ENCODE measurements at places on chromosomes 16 and 17. TPM values are rescaled to one million over a fixed set of nuclear protein-coding genes. Genes with fewer than 3 reads are reported as not detected.

DNA sequence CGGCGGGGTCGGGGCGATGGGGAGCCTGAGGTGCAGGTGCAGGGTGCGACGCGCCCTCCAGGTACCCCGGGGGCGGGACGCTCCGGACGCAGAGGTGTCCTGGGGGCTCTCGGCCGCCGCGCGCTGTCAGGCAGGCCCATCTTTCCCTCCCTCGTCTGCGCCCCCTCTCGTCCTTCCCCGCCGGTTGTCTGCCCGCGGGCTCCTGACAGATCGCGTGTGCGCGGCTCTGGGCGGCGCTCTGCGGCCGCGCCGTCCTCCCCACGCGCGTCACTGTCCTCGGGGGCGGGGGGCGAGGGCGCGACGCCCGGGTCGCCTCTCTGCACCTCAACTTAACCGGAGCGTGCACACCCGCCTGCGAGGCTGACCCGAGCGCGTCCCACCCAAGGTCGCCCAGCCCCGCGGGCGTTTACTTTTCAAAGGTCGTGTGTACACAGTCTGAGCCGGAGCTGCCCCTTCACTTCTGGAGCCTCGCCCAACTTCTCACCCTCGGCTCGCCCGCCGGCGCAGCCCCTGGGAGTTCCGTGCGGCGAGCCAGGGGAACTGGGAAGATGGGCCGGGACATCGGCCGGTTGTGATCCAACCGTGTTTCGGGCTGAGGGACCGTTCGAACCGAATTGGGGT, 512 bp downstream of the AKAP1 start:
- peak; percentile 82 for DNase-seq

DNA sequence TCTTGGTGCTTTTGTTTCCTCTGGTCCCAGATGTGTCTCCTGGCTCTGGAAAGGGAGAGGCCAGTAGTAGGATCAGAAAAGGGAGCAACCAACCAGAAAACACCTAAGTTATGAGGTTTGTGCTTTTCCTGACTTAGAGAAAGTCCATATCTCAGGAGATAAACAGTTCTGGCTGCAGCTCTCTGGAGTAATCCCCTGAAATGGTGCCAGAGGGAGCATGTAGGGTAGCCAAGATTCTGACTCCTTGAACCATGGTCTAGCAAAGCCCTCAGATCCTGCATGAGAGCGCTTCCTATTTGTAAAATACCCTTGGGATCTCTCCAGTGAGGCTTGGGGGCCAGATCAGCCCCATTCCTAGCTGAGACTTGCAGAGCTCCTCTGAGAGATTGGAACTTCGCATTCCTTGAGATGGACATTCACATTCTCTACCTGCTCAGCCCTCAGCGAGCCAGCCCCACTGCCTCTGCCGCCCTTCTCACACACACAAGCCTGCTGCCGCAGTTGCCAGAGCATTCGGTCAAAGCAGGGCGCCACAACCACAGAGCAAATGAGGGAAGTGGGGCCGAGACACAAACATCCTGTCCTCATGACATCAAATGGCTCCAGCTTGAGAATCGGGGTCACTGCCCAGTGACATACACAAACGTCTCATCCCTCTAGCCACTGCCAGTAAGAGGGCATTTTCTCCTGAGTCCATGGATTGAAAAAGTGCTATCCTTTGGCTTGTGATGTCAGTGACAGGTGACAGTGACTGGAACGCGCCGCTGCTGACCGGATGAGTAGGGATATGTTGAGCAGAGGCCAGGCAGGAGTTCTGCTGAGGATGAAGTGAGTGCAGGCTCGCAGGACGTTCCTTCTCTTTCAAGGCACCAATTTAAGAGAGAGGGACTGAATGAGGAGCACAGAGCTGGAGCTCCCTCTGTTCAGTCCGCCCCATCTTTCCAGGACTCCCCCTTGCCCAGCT, 5.0 kb downstream of the ABHD15 start:
- DNase-seq, result no peak

GRCh38 chr17:49235896-49236295, 5.3 kb upstream of the PHOSPHO1 start:
- no peak for DNase-seq

DNA sequence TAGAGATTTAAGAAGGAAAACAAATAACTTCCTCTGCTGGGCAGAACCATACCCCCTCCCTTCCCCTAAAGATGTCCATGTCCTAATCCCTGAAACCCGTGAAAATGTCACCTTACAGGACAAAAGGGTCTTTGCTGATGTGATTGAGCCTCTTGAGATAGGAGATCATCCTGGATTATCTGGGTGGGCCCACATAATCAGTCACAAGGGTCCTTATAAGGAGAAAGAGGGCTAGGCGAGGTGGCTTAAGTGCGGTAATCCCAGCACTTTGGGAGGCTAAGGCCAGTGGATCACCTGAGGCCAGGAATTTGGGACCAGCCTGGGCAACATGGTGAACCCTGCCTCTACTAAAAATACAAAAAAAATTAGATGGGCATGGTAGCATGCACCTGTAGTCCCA, 12.0 kb upstream of the SLC39A11 start:
- DNase-seq, result no peak

DNA sequence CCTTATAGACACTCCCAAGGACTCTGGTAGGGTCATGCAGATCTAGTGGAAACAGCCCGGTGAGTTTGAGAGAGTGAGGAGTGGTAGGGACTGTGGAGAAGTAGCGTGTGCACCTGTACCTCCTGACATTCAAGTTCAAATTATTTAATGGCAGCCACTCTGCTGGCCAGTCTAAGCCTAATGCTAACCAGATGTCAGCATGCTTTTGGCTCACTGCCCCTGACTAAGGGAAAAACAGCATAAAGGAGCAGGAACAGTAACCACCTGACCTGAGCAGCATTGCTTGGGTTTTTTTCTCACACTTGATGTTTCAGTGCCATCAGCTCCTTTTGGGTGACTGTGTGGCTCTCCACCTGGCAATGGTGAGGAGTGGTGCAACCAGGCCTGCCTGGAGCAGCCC, 23.8 kb upstream of the SLC12A3 start:
- DNase-seq, result no peak

GRCh38 chr17:41133880-41134735, 6.2 kb downstream of the KRTAP4-6 start:
- DNase-seq, result no peak

AANAT gene
- total RNA-seq, result not detected

- DNase-seq, result no peak
These were observed 5.7 kb downstream of the FN3K start for GRCh38 chr17:82740906-82741759.

DNA sequence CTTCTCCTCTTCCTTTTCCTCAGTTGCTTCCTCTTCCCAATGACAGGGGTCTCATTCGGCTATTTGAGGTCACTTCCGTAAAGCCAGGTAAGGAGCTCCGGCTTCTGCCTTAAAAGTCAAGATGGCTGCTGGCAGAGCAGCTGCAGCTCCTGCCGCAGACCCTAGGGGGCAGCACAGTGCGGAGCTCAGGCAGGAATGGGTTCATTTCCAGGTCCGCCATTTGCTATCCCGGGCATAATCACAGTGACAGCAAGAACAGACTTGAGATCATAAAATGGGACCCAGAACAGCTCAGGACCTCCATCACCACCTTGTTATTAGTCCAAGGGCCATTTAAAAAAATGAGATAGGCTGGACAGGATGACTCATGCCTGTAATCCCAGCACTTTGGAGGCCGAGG, 199.5 kb downstream of the ZNF18 start:
- no peak for DNase-seq

DNA sequence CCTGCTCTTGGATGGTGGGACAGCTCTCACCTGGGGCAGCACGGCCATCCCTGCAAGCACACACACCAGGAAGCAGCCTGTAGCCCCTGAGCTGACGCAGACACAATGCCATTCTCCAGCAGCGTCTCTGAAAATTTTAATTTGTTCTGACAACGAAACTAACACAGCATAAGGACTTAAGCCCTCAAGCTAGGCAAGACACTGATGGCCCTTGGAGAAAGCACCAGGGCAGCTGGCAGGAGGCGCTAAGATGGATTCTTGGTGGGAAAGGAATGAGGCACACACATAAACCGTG, 2.7 kb upstream of the LIMD2 start:
- no peak for DNase-seq

GRCh38 chr17:10792151-10792550, 11.7 kb downstream of the TMEM238L start:
- DNase-seq, result no peak

DNA sequence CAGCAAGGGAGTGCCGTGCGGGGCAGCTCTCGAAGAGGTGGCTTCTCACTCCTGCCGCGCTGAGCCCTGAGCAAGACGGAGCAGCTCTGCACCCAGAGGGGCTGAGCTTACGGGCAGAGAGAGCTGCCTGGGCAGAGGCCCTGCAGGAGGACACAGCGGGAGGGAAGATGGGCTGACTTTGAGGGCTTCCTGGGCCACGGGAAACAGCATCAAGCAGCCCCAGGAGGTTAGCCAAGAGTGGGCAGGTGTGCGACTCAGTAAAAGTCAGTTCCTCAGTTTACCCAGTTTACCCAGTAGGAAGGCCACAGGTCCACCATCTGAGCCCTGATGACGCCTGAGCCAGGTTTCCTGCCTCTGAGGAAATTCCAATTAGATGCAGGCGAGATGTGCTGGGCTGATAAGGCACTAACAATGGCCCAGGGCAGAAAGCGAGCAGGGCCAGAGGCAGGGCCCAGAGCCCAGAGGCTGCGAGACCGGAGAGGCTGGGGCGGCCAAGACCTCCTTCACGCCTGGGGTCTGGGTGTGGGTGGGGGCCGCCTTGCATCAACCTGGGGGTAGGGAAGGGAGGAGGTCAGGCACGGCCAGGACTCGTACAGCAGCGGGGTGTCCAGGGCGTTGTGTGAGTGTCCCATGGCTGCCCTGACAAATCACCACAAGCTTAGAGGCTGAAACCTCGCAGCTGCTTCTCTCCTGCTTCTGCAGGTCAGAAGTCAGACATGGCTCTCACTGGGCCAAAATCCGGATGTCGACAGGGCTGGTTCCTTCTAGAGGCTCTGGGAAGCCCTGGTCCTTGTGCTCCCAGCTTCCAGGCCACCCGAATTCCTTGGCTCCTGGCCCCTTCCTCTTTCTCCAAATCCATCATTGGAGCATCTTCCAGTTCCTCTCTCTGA, 32.0 kb upstream of the CIBAR2 start:
- DNase-seq, result no peak

DNA sequence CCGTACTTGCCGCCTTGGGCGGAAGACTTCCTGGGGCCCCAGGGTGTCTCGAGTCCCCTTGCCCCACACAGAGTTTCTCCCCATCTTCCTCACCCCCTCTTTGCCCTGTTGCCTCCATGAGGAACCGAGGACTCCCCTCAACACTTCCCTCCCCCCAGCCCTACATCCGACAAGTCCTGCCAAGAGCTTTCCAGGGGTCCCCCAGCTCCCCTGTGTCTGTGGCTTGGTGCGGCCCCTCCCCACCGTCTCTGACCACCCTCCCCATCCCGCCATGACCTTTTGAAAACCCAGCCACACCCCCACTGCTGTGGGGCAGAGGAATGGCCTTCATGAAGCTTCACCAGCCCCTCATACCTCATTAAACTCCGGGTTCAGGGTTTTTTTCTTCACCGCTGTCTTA, 11.4 kb downstream of the SCGB1C2 start:
- DNase-seq, result no peak

GRCh38 chr16:17072104-17072503, 398.7 kb downstream of the XYLT1 start:
- DNase-seq, result no peak

GRCh38 chr17:8818654-8819330, 19.6 kb upstream of the MFSD6L start:
- DNase-seq, result no peak

- no peak for DNase-seq
These were observed at the start of gene CCDC92B for GRCh38 chr17:2749058-2749783. Gene CCDC92B, minus strand, starts transcription at chr17:2749652. Its CDS starts 14,507 bp downstream, at chr17:2735145.

VAT1L gene
- 43.8 TPM for total RNA-seq

- no peak for DNase-seq
These were observed 50.4 kb downstream of the PPM1E start for GRCh38 chr17:58806046-58806445.

DNA sequence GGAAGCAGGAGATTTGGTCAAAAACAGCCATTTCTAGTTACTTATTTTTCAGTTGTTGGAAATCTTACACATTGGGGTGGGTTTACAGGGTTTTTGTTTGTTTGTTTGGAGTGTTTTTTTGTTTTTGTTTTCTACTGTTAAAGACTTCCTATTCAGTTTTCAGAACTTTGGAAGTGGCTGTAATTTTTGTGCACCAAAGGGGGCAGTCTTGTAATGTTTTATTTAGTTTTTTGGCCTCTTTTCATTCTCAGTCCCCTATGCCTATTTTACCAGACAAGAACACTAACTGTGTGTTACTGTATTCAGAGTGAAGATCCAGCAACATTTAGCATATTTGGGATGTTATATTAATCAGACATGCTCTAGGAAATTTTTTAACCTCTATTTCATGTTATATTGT, 20.6 kb downstream of the TPPP3 start:
- DNase-seq, result no peak

DNA sequence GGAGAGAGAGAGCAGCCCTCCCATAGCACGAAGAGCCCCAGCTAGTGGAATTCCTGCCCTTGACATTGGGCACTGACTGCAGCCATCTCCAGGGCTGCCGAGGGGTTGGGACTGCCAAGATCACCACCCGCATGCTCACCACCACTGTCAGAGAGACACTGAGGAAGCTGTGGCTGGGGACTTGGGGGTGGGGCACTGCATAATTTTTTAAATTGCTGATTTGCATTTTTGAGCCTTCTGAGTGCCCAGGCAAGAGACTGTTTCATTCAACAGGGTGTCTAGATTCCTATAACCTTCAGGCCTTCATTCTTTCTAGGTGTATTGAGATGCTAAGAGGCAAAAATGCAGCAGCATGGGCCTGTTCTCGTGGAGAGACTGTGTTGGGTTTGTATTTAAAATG, 9.0 kb upstream of the EPX start:
- DNase-seq, result no peak

SLC13A2 gene
- total RNA-seq, result not detected

DNA sequence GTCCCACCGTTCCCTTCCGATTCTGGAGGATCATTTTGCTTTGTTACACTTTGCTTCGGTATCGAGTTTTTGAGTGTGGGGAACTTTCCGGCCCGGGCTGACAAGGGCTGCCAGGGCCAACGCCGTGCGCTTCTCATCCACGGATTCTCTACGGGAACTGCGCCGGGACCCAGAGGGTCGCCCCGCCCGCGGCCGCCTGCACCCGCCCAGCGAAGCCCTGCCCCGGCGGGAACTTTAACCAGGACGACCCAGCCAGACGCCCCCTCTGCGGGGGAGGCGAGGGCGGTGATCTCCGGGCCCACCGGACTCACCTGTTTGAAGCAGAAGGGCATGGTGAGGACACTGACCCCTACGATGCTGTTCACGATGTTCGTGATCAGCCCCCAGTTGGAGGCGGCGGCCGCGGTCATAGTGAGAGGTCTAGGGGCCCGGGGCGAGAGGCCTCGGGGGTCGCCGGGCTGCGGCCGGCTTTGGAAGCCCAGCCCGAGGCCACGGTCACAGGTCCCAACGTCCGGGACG, 536 bp downstream of the SLC38A10 start:
- peak; percentile 45 for DNase-seq

DNA sequence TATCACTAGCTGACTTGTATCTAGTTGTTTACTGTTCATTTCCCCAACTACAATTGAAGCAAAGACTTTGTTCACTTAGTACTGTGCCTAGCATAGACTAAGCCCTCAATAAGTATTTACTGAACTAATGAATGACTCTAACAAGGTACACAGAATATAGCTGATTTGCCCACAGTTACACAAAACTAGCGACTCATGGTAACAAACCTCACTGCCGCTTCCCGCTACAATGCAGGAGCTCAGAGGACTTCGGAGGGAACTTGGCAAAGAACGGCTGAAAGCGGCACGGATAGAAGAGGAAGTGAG, 524 bp downstream of the EFTUD2 start:
- no peak for DNase-seq

- DNase-seq, result no peak
These were observed 33.0 kb downstream of the PITPNM3 start for GRCh38 chr17:6523330-6523729.

Measured in neural progenitor cell (in vitro differentiated cells).